ENCODE measurements at places on chromosomes 13 and 19.

DNA sequence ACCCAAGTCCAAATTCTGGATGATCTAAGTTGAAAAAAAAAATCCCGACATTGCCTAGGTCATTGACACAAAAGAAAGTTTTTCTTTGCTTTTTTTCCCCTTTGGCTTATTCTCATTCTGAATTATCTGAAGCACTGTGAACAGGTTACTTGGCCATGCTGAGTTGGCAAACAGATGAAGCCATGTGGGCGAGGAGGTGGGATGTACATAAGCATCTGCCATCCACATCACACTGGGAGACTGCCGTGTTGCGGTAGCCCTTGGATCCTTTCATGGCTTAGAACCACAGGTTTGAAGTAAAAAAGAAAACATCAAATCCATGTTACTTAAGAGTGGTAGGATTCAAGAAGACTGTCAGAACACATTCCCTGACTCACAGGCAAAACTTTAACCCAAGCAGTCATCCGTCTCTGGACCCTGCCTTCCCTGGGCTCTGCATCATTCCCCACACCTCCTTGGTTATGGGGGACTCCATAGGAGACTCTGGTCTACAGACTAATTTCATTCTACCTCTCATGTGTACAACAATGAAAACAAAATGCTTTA, 242.5 kb upstream of the SERP2 start:
- no peak for DNase-seq

- no peak for DNase-seq
Measured at GRCh38 chr19:43642531-43642930, 2.9 kb upstream of the CADM4 start.

DNA sequence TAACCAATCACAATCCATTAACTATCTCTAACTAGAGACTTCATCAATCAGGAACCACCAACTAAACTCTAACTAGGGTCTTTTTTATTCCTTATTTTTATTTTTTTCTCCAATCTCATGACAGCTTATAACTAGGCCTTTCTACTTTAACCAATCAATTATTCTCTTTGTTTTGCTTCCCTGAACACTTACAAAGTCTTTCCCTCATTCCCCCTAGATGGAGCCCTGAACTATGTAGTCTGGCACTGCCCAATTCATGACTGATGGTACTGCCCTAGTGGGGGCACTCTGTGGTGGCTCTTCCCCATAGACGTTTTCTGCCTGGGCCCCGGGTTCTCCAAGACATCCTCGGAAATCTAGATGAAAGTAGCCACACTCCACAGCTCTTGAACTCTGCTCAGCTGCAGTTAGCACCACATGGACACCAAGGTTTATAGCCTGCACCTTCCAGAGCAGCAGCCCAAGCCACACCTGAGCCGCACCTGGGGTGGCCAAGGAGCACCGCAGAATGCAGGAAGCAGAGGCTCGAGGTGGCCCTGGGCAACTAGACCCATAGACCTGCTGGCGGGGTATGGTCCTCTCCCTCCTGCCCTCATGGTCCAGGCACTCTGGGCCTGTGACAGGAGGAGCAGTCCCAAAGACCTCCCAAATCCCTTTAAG, 6.6 kb downstream of the ATP7B start:
- peak; percentile 38 for DNase-seq

DNA sequence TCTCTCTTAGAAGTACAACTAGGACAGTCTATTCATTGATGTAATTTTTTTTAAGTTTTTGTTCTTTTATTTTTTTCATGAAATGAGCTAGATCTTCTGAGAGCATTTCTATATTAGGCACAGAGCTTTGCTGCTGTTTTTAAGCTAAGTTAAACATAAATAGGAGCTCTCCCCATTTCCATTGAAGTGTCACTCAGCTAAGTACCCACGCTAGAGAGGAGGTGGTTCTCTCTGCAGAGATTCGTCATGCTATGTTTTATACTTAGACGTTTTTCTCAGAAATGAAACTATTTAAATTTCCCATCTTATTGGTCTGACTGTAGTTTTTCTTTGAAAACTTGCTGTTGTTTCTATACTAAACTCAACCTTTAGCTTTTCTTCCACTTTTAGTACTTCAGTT, 271.5 kb downstream of the PCDH9 start:
- no peak for DNase-seq

DNA sequence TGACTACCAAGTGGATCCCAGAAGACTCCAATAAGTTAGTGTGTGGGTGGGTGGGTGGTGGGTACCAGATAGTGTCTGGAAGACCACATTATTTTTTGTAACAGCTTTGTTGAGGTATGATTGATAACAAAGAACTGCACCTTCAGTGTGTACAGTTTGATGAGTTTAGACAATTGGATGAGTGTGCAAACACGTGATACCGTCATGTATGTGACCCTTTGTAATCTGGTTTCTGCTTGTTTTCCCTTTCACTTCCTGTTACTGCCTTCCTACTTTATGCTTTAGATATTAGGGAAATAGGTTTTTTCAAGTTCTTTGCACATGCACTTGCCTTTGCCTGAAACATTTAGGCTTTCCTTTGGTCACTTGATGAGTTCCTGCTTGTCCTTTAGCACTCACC, 8.5 kb downstream of the RPL21 start:
- no peak for DNase-seq

DNA sequence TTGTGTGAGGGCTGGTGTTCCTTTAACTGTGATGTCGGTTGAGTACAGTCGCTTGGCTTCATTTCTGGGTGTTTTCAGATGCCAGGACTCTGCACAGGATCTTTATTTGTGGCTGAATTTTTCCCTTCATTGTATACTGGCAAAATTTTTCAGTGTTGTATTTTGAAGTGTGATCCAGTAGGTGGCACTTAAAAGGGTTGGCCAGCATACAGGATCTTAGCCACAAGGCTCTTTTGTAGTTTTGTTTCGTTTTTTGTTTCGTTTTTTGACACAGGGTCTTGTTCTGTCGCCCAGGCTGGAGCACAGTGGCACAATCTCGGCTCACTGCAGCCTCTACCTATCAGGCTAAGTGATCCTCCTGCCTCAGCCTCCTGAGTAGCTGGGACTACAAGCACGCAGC, 8.7 kb downstream of the FCAR start:
- peak; percentile 26 for DNase-seq

- DNase-seq: no peak
Measured at GRCh38 chr19:15298847-15299567, 33.3 kb downstream of the BRD4 start.

GRCh38 chr19:19366434-19367396, 38.8 kb upstream of the GATAD2A start:
- no peak for DNase-seq

GRCh38 chr19:32653599-32653915, 21.4 kb downstream of the ANKRD27 start:
- DNase-seq: peak; percentile 66

- DNase-seq: peak; percentile 75
Measured at GRCh38 chr13:33349986-33350826, 64.7 kb upstream of the STARD13 start.

- no peak for DNase-seq
Measured at GRCh38 chr13:40484101-40484800, 182.2 kb downstream of the FOXO1 start.

DNA sequence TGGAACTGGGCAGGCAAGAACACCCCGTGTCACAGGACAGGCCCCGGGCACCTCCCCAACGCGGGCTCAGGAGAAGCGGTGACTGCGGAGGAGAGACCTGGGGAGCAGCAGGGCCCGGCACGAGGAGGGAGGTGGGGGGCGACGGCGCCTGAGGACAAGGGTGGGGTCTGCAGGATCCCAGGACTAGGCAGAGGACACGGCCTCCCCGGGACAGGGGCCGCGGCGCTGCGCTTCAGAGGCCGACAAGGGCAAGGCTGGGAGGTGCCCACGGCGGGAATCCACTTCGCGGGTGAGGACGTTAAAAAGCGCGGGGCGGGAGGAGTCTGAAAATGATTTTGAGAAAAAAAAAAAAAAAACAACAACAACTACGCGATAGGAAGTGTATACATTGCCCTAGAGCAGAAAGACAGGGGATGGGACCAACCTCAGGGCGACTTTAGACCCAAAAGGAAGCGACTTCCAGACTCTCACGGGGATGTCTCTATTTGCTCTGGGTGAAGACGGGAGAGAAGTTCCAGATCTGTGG, 44.9 kb downstream of the ZNF611 start:
- no peak for DNase-seq
